Tibial nerve (tissue), 4 donors: ENCODE measurements at places on chromosomes 3 and 15. TPM values are rescaled to one million over a fixed set of nuclear protein-coding genes. Genes with fewer than 3 reads are reported as not detected.

Gene DOCK3
- total RNA-seq = 4.0 TPM

- DNase-seq = no peak
Measured at GRCh38 chr15:55695432-55695831, 47.5 kb downstream of the PRTG start.

DNA sequence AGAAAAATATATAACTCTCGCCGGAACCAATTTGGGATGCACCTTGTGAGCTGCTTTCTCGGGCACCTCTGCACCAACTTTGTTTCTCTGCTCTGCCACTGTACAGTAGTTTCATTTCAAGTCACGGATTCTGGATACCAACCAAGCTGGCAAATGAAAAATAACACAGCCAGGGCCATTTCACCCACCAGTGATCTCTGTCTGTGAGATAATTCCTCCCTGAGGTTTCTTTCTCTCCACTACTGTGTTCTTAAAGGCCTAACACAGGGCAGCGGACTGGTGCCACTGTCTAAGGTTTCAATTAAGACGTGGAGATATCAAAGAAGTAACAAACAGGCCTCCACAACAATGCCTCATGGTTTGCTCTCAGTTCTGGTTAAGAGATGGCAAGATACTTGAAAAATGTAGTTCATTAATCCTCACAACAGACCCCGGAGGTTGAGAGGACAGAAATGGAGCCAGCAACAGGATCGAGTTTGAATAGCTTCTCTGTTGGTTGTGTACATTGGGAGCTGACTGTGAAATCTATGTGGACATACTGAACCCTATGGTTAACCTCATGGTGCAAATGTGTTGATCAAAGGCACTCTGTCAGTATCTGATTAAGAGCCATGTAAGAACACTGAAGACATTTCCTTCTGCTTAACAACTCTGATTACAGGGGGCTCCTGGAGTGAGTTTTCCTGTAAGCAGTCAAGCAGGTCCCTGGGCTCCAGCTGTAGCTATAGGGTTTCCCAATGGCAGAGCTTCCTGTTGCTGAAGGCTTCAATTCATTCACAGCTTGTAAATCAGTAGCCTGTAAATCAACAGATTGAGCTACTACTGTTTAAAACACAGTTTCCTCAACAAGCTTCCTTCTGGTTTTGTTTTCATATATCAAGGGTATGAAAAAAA is 470.5 kb downstream of the EPHA3 start:
- no peak for DNase-seq

- DNase-seq = no peak
Measured at GRCh38 chr3:40281995-40282394, 27.5 kb upstream of the EIF1B start.

DNA sequence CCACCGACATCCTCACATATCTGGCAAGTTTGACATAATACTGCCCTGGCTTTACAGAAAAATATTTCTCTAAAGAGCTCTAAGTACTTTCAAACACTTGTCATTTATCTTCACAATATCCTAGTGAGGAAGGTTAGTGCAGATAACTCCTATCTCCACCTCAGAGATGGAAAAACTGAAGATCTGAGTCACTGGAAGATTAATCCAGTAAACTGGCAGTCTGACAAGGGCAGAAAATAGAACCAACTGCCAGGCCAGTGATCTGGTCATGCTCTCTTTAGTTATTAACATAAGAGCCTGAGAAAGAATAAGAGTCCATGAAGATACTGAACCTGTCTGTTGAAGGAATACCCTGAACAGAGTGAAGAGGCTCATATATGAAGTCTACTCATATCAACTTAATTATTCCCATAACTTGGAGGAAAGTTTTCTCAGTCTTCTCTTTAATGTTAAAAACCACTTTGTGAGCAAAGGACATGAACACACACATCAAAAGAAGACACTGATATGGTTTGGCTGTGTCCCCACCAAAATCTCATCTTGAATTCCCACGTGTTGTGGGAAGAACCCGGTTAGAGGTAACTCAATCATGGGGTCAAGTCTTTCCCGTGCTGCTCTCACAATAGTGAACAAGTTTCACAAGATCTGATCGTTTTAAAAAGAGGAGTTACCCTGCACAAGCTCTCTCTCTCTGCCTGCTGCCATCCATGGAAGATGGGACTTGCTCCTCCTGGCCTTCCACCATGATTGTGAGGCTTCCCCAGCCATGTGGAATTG is 61.4 kb downstream of the GOLIM4 start:
- DNase-seq = no peak

DNA sequence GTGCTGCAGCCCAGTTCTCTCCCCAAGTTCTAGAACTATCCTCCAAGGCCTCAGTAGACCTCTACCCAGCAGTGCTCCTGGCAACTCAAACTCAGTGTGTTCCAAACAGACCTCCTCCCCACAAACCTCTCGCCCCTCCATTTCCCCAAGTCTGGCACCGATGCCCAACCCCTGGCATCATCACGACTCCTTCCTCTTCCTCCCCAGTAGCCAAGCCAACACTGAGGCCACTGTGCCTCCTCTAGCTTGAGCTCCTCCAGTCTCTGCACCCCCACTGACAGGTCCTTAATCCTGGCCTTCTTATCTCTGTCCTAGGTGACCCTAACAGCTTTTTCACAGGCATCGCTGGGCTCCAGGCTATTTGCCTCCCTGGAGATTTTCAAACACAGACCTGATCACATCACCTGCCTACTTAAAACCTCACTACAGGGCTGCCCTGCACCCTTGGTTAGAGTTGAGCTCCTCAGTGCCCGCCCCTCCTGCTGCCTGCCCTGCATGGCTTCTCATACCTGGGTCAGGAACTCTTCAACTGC is 6.8 kb downstream of the ARPIN start:
- no peak for DNase-seq
